ENCODE measurements at places on chromosomes 5 and 9. TPM values are rescaled to one million over a fixed set of nuclear protein-coding genes. Genes with fewer than 3 reads are reported as not detected.
A peak's percentile ranks its signal among the peaks of the same experiment; 100 is the strongest.

The DBH gene
- total RNA-seq, result not detected

The DMRT3 gene
- total RNA-seq, result not detected

DNA sequence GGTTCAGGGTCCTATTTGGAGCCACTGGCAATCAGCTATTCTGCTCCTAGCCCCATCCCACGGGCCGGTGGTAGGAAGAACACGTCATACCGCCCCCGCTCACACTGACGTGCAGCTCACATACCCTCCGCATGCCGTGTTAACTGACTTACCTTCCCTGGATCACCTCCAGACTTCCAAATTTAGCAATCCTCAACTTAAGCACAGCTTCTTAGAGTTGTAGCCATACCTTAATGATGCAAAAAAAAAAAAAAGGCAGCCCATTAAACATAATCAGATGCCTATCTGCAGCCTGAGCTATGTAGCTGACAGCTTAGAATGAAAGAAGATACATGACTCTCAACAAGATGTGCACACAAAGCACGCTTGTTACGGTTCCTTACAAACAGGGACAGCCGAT, 93.0 kb downstream of the IRX2 start:
- peak; percentile 95 for DNase-seq

DNA sequence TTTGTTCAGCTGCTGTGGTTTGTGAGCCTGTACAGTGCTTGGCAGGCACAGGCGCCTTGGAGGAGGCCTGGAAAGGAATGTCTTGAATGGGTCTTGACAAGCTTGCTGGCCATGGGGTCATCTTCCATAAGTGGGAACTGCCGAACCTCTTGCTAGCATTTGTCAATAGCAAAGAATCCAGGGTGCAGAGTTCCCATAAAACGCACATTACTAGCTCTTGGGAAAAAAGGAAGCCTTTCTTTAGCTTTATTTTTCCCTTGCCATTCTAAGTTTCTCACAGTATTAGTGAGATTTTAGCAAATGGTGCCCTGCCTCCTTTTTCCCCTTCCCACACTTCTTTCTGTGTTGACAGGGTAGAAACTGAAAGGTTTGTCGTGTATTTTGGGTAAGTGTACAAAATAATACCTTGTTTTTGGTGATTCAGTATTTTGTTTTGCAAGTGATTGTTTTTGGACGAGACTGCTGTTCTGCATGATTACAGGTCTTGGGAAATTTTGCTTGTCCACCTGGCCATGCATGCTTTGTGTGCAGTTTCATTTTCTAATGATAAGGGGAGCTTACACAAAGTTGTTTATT, 82.0 kb downstream of the ADGRV1 start:
- peak; percentile 44 for DNase-seq

DNA sequence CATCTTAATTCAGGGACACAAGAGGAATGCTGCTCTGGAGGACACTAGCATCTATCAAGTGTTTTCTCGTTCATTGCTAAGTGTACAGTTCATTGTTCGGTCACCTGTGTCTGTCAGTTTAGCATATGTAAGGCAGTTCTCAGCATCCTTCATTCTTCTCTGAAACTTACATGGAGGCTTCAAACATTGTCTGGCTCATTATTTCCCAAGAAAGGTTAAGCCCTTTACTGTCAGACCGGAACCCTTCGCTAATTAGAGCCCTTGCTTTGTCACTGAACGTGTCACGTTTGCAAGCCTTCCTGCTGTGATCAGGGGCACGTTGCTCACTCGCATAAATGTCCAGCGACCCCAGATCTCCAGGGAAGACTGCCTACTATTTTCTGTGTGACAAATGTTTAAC, 62.3 kb upstream of the RIOK2 start:
- no peak for DNase-seq

GRCh38 chr5:54669285-54669684, 151.7 kb downstream of the SNX18 start:
- DNase-seq, result peak; percentile 79

DNA sequence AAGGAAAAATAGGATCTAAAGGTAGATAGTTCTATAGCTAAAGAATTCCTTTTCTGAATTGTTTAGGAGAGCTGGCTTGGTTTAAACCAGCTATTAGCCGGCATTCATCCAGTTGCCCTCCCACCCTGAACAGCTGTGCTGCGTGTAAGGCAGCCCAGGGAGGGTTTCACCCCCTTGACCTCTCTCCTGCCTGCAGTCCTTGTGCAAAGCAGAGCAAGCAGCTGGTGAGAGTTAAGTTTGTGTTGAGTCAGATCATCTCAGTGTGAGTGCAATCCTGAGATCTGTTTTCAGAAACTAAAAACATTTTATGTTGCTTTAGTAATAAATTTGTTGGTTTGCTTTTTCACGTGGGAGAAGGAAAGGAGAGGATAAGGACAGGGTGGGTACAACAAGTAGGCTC, 13.0 kb downstream of the SLC25A25 start:
- peak; percentile 81 for DNase-seq

GRCh38 chr9:76980566-76980965, 38.9 kb upstream of the FOXB2 start:
- peak; percentile 21 for DNase-seq

The BARHL1 gene
- total RNA-seq, result not detected

DNA sequence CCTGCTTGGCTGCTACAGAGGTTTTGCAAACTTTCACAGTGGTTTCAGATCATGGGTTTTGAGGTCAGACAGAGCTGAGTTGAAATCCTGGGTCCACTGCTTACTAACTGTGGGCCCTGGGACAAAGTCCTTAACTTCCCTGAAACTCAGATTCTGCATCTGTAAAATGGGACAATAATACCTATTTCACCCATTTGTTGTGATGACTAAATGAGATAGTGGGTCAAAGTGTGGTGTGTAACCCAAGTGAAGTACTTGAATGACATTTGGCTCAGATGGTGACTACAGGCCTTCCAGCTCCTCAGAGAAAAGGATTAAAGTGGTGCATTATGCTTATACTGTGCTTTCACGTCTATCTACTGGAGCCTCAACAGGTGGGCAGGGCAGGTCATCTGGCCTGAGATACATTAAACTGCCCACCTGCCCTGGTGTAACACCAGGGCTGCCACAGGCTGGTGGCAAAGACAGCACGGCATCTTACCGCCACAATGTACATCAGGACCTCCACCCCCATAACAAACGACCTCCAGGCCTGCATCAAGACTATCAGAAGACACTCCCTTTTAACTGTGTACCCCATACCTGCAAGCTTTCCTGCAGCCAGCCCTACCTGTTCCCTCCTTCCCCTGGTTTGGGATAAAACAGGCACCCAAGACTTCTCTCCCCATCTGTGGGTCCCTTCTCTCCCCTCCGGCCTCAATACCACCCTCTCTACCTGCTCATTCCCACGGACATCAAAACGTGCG, 846 bp upstream of the TRAF1 start:
- no peak for DNase-seq

- peak; percentile 72 for DNase-seq
Observed at GRCh38 chr5:107809201-107810034, 138.7 kb upstream of the EFNA5 start.

The MYOT gene
- not detected for total RNA-seq

DNA sequence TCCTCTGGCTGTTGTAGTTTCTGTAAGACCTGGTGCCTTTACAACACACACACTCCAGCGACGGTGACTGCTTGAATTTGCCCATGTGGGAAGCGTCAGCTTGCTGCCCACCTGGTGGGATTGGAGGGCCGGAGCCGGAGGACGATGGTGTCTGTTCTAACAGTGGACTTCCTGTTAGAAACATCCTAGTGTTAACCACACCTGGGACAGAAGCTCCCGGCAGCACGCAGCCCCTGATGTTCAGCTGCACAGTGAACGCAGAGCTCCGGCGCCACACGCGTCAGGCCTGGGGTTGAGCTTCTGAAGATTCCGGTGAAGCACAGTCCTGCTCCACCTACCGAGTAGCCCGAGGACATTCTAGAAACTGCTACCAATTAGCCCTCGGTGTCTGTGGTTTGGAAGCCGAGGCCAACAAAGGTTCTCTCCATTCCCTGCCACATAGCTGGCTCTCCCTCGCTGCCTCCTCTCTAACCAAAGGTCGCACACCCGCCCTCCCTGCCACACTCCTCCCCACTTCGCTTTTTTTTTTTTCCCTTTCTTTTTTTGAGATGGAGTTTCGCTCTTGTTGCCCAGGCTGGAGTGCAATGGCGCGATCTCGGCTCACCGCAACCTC, 14.4 kb downstream of the PMPCA start:
- no peak for DNase-seq

DNA sequence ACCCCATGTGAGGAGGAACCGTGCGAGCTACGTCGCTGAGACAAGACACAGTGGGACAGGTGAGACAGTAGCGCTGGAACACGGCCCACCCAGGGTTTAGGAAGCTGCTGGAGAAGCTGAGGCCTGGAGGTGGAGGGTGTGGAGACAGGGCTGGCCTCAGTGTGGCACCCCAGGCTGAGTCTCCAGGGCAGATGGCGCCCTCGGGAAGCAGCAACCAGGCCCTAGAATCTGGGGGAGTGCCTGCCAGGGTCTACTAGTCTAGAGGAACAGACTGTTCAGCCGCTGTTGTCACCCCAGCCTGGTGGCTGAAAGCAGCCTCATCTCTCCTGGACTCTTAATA, 4.6 kb upstream of the TERT start:
- no peak for DNase-seq

The ZNF883 gene
- 1.9 TPM for total RNA-seq

The NEK6 gene
- 55.7 TPM for total RNA-seq

- peak; percentile 89 for DNase-seq
Observed at GRCh38 chr5:142674531-142675469, 11.1 kb downstream of the FGF1 start.

- DNase-seq, result no peak
Observed at GRCh38 chr5:34047774-34048572, 5.0 kb upstream of the C1QTNF3 start.

The PALM2AKAP2 gene
- total RNA-seq, result 61.3 TPM

GRCh38 chr9:136862849-136863622, 3.1 kb downstream of the EDF1 start:
- no peak for DNase-seq

GRCh38 chr5:39843767-39844166, 419.0 kb upstream of the DAB2 start:
- no peak for DNase-seq

The ADGRV1 gene
- 10.0 TPM for total RNA-seq

GRCh38 chr5:115435778-115436712, 108.5 kb downstream of the FEM1C start:
- DNase-seq, result no peak

The PPIC gene
- total RNA-seq, result 51.9 TPM

The DMRTA1 gene
- 6.1 TPM for total RNA-seq

- DNase-seq, result no peak
Observed at GRCh38 chr5:174688441-174689354, 35.7 kb upstream of the MSX2 start.

The MEF2C gene
- 20.5 TPM for total RNA-seq

DNA sequence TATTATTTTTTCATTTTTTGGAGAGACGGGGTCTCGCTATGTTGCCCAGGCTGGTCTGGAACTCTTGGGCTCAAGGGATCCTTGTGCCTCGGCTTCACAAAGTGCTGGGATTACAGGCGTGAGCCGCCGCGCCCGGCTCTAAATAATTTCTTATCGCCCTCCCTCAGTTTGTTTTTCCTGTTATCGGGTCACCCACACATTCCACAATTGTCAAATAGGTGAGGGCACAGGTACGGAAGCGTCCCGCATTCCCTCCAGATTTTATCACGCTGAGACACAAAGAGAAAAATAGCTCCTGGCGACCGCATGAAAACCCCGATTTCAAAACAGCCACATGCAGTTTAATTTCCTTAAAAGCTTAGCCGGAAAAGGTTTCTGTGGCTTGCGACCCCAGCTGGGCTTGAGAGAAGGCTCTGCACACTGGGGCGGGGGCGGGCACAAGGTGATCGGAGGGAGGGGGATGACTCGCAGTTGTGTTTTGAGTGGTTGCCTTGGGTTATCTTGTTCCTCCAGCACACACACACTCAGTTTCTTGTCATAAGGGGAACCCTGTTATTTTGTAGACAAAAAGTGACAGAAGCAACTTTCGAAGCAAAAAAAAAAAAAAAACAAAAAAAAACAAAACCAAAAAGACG, 717 bp upstream of the IQGAP2 start:
- DNase-seq, result no peak

- peak; percentile 11 for DNase-seq
Observed at GRCh38 chr9:8895861-8896224, 1096.3 kb upstream of the DMAC1 start.

DNA sequence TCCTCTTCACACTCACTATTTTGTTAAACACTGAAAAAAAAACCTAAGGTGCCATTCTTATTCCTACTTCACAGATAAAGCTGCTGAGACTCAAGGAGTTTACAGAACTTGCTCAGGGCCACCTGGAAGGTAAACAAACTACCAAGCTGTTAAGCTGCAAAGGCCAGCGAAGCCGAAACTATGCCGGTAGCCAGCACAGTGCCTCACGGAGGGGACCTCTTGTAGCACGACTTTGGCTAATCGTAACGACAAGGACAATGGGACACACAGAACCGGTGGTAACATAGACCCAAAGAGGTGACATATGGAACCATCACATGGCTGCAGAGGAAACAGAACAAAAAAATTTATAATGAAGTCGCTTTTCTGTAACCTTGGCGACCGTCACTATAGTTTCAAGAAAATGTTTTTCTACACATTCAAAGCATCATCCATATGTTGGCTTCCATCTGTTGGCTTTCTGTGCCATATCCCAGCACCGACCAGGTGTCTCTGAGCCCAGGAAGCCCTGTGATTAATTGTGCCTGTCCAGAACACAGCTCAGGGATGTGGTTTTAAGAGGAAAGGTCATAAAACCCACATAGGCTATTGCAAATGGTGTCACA, 60.3 kb downstream of the S1PR3 start:
- no peak for DNase-seq

GRCh38 chr9:70020991-70021571, 22.6 kb upstream of the MAMDC2 start:
- peak; percentile 95 for DNase-seq

DNA sequence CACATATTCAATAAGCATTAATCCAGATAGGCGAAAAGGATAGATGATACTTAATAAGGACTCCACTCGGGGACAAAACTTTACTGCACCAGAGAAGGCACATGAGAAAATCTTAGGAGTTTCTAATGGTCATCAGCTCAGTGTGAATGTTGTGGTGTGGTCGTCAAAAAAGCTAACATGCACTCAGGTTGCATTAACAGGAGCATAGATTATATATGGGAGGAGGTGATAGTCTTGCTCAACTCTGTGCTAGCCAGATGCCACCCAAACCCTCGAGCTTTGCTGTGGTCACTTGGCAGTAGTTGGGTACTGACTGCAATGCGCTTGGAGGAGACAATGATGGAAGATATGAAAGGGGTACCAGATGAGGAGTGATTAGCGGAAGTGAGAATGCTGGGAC, 8.6 kb upstream of the COL27A1 start:
- DNase-seq, result no peak

GRCh38 chr5:73274881-73275663, 102.1 kb downstream of the TMEM174 start:
- no peak for DNase-seq

DNA sequence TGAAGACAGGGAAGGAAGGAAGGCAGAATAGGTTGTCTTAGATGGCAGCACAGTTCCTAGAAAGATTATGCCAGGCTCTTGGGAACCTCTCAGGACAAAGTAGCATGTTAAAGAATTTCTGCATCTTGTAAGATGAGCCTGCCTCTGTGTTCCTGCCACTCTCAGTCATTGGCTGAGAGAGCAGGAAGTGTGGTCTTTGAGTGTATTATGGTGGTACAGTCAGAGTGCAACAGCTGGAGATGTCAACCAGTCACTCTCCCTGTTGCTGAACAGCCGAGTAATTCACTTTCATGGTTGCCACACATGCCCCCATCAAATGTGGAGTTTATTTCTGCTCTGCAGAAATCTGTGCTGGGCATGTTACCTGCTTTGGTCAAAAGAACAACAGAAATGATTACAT, 659.6 kb upstream of the RIOK2 start:
- no peak for DNase-seq

- no peak for DNase-seq
Observed at GRCh38 chr5:58182287-58182841, 277.5 kb downstream of the PLK2 start.

The APBB3 gene
- total RNA-seq, result 20.4 TPM

The SOX30 gene
- total RNA-seq, result 0.14 TPM
